ENCODE measurements at places on chromosomes 1 and 21. TPM values are rescaled to one million over a fixed set of nuclear protein-coding genes. Genes with fewer than 3 reads are reported as not detected.
A peak's percentile ranks its signal among the peaks of the same experiment; 100 is the strongest.

DNA sequence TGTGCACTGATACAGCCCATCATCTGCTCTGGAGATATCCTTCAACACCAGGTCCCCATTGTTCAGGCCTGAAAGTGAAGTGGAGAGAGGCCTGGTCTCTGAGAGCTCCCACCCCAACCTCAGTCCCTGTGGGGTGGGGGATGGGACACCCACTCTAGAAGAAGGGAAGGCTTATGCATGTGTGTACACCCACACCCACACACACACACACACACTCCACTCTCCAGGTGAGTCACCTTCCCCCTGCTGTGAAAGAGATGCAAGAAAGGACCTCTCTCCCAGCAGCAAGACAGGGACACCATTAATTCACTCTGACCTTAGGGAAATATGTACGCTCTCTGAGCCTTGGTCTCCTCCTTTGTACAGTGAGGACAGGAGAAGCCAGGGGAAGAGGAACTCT, 5.9 kb downstream of the VSIG8 start:
- no peaks in the 10 kb centered on the region for H3K36me3 ChIP-seq
- peaks cover 21% of the 10 kb centered on the region for H3K27me3 ChIP-seq
- H3K4me3 ChIP-seq: no peak overlapping the region
- no peak for DNase-seq
- no peak overlapping the region for H3K27ac ChIP-seq

ZNF648 gene
- total RNA-seq: not detected

CCDC30 gene
- total RNA-seq: 0.68 TPM

GRCh38 chr1:25083481-25084345, 148.6 kb downstream of the SYF2 start:
- no peak for DNase-seq
- no peaks in the 10 kb centered on the region for H3K36me3 ChIP-seq
- H3K4me1 ChIP-seq: peaks cover 4% of the 10 kb centered on the region
- H3K27me3 ChIP-seq: peaks cover 29% of the 10 kb centered on the region

RHOU gene
- total RNA-seq: 0.51 TPM

DNA sequence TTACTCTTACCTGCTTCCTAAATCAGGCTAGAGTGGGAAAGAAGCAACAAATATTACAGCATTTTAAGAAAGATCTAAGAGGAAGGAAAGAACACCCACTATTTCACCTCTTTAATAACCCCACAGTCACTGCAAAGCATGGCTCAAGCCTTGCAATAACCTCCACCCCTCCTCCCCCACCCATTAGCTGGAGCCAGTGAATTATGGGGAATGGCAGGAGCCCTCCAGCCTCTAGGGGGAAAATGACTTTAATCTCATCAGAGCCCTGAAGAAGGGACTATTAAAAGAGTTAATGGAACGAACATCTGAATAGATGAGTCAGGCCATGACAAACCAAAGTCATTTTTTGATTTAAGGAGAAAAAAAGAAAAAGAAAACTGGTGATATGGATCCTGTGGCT, 630.7 kb upstream of the PLXNA2 start:
- H3K27me3 ChIP-seq: no peaks in the 10 kb centered on the region
- no peak overlapping the region for H3K27ac ChIP-seq
- DNase-seq: no peak
- no peaks in the 10 kb centered on the region for H3K4me1 ChIP-seq

GRCh38 chr1:164771041-164771618, 212.1 kb downstream of the PBX1 start:
- DNase-seq: no peak
- H3K4me1 ChIP-seq: no peaks in the 10 kb centered on the region
- H3K27me3 ChIP-seq: no peaks in the 10 kb centered on the region
- no peak overlapping the region for H3K4me3 ChIP-seq
- no peaks in the 10 kb centered on the region for H3K36me3 ChIP-seq
- H3K27ac ChIP-seq: no peak overlapping the region

- no peak overlapping the region for H3K27ac ChIP-seq
- no peaks in the 10 kb centered on the region for H3K36me3 ChIP-seq
- H3K4me3 ChIP-seq: no peak overlapping the region
- no peaks in the 10 kb centered on the region for H3K4me1 ChIP-seq
- no peaks in the 10 kb centered on the region for H3K27me3 ChIP-seq
Measured at GRCh38 chr1:239428120-239428710, 41.8 kb downstream of the CHRM3 start.

TMEM79 gene
- 9.3 TPM for total RNA-seq

GRCh38 chr1:67184838-67185421, 18.7 kb downstream of the IL23R start:
- H3K4me1 ChIP-seq: peaks cover 7% of the 10 kb centered on the region
- H3K4me3 ChIP-seq: no peak overlapping the region
- peak; percentile 49 for DNase-seq
- no peak overlapping the region for H3K27ac ChIP-seq
- peaks cover 9% of the 10 kb centered on the region for H3K36me3 ChIP-seq

DNA sequence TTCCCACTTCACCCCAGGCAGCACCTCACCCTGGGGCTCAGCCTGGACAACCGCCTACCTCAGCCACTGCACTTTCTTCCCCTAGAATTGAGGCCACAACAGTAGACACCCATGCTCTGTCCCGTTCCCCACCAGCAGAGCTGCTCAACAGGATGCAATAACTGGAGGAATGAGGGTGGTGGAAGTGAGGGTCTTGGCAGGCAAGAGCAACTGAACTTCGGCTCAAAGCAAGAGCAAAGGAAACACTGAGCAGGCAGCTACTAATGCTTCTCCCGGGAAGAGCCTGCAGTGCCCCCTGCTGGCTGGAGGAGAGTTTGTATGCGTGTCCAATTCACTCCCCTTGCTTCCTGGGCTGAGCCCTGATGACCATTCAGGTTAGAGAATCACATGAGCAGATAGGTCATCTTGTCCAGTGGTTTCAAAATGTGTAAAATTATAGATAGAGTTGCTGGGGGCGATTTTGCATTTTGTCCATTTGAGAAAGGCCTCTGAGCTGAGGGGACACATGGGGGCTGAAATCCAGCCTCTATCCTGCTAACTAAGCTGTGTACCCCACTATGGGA, 13.9 kb downstream of the NT5C1A start:
- peak overlapping the region; percentile 26 for H3K4me3 ChIP-seq
- peak overlapping the region; percentile 39 for H3K27ac ChIP-seq
- peaks cover 15% of the 10 kb centered on the region for H3K4me1 ChIP-seq
- peaks cover 7% of the 10 kb centered on the region for H3K27me3 ChIP-seq
- no peaks in the 10 kb centered on the region for H3K36me3 ChIP-seq
- DNase-seq: peak; percentile 89

GRCh38 chr1:204814166-204814884, 56.3 kb upstream of the NFASC start:
- no peak overlapping the region for H3K27ac ChIP-seq
- H3K4me3 ChIP-seq: no peak overlapping the region
- H3K36me3 ChIP-seq: no peaks in the 10 kb centered on the region
- H3K27me3 ChIP-seq: peaks cover 27% of the 10 kb centered on the region

- H3K27me3 ChIP-seq: no peaks in the 10 kb centered on the region
- DNase-seq: no peak
- H3K27ac ChIP-seq: no peak overlapping the region
- H3K36me3 ChIP-seq: no peaks in the 10 kb centered on the region
- H3K4me1 ChIP-seq: peaks cover 8% of the 10 kb centered on the region
Measured at GRCh38 chr1:164662955-164663354, 104.0 kb downstream of the PBX1 start.
